CD4-positive, CD25-positive, alpha-beta regulatory T cell (primary cell): ENCODE measurements at places on chromosomes 2 and 18. TPM values are rescaled to one million over a fixed set of nuclear protein-coding genes. Genes with fewer than 3 reads are reported as not detected.

- DNase-seq, result no peak
Observed at GRCh38 chr2:12862541-12862940, 145.8 kb downstream of the TRIB2 start.

- DNase-seq, result no peak
Observed at GRCh38 chr2:12168354-12168753, 421.9 kb downstream of the LPIN1 start.

DNA sequence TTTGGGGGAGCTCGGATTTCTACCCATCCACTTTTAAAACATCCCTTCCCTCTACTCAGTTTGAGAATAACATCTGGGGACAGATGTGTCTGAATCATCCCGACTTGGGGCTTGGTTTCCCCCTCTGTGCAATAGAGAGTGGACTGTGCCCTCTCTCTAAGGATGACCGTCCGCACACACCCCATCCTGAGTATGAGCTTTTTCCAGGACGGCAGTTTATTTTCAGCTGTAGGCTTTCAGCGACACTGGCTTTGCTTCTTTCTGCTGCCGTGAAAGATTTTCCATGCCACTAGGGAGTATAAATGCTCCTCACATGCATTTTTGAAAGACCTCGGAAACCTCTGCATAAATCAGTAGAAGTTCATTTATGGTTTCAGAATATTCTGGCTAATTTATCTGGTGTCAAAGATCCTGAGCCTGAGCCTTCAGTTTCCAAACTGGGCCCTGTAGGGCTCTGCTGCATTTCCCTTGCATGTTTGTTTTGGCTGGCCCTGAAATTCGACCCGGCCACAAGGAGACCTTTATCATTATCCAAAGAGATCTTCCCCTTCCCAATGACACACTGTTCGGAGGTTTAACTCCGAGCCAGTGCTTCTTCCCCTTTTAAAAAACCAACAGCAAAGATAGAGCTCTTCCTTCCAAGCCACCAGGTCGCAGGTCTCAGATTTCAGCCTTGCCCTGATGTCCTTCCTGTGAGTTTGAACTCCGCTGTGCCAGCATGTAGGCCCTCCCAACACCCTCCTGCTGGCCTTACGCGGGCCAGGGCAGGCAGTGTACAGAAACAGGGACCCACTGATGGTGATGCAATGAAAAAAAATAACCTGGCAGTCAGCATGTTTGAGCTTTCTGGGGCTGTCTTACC lies 53.3 kb downstream of the FECH start:
- no peak for DNase-seq

DNA sequence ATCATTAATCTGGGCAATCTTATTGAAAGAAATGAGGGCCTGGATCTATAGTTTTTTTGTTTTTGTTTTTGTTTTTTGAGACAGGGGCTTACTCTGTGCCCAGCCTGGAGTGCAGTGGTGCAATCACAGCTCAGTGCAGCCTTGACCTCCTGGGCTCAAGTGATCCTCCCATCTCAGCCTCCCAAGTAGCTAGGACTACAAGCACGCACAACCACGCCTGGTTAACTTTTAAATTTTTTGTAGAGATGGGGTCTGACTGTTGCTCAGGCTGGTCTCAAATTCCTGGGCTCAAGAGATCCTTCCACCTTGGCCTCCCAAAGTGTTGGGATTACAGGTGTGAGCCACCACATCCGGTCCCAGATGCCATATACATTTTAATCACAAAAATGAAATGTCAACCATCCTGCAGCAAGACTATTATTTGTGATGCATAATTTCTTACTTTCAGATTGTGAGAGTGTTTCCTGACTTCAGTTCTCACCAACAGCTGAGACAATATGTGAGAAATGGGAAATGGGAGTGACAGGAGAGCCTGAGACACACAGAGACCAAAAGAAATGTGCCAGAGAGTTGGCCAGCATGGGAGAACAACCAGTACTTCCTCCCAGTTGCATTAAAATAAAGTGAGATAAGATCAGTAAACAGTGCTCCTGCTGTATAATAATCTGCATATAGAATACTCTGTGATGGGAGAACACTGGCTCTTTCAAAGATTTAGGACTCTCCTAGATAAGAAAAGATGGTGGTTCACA lies 87.6 kb downstream of the METTL8 start:
- no peak for DNase-seq

DNA sequence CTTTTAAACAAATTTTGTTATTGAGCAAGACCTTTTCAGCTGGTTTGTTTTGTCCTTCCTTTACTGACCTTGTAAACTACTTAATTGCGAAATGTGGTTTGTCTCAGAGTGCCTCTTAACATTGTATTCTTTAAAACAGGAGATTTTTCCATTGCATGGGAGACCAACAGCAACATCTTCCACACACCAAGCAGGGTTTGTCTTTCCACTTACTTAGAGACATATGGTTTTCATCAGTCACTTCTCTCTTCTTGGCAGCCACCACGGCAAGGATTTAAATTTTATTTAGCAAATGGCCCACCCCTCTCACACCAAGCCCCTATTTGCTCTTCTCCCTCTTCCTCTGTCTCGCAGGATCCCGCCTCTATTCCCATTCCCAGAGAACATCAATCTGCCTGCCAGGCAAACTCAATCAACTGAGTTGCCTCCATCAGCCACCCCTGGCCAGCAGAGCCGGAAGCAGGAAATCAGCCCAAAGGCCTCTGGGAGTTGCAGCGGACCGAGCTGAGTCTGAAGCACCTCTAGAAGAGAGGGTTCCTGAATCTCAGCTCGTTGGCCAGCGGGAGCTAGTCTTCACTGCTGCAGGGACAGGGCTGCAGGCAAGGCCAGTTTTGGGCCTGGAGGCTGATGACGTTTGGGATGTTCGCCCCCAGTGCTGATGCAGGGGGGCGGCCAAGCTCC lies 11.3 kb upstream of the CIB4 start:
- DNase-seq, result no peak

GRCh38 chr2:7363906-7364305 lies 446.7 kb downstream of the RNF144A start:
- DNase-seq, result no peak

- DNase-seq, result no peak
Observed at GRCh38 chr2:25551316-25551715, 122.1 kb downstream of the DTNB start.

DNA sequence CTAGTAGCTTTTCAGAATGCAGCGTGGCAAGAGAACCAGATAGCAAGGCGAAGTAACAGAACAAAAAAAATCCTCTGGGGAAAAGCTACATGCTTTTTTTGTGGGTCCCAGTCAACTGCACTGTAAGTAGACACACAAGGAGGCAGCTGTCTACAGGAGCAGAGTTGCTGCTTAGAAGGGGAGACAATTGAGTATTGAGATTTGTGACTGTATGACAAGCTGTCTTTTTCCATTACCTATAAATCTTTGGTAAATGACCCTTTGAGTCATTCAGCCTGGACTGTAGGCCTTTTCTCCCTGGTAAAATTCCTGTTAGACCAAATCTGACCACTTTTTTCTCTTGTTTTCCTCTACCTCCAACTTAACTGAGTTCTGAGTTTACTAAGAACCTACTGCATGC lies 144.1 kb upstream of the FOSL2 start:
- no peak for DNase-seq

DNA sequence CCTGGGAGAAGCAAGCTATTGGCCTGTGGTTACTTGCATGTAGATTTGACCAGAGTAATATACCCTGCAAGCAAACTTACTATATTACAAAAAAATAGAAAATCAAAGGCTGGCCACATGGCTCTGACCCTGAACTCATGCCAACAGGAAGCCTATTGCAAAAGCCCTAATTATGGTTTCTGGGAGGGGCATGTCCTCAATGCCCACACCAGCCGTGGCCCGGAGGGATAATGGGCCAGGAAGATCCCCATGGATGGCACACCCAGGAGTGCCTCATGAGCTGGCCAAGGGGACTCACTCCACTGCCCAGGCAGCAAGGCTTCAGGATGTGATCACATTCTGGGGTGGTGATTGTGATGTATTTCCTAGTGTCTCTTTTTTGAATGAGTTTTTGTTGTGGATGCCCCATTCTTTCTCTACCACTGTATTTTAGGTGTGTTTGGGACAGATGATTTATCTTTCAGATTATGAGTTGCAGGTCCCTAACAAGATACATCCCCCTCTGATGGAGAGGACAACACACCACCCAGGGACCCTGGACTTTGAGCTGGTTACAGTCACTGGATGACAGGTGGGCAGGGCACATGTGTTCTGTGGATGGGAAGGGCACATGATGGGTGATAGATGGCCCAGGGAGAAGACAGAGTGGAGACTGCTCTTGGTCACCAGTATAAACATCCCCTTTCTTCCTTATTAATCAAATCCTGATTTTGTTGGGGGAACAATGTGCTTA lies 18.7 kb upstream of the TFCP2L1 start:
- no peak for DNase-seq

GRCh38 chr2:191443446-191443845 lies 198.2 kb downstream of the MYO1B start:
- DNase-seq, result no peak

DNA sequence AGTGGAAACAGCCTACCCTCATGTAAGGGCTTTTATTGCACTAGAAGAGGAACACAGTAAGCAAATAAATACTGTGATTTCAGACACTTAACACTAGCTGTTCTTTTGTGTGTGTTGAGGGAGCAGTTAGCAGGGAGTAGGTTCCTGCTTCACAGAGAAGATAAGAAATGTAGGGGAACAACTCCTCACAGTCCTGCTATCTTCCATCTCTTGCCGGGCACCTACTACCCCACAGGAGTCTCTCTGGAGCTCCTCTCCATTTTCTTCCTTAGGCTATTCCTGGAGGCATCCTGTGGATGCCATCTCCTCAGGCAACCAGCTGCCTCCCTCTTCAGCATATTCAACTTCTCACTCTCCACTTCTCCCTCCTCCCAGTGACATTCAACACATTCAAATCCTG lies 145.0 kb downstream of the SRBD1 start:
- DNase-seq, result no peak

GRCh38 chr2:196365923-196366322 lies 194.5 kb upstream of the STK17B start:
- DNase-seq, result no peak

- no peak for DNase-seq
Observed at GRCh38 chr18:45589356-45590035, 25.8 kb upstream of the SLC14A2 start.

DNA sequence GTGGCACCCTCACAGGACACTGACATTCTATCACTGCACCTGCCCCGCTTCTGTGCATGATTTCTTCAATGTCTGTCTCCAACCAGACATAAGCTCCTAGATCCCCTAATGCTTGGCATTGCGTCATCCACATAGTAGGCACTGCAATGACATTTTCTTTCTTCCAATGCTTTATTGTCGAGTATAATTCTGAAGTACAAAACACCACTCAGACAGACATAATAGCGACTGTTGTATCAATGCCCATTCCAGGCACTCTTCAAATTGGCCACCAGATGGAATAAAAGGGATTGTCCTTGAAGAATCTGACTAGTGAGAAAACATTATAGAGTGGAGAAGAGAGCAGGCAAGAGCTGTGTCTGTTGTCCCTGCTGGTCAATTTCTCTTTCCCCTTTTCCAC lies 89.0 kb downstream of the LPIN1 start:
- no peak for DNase-seq

DNA sequence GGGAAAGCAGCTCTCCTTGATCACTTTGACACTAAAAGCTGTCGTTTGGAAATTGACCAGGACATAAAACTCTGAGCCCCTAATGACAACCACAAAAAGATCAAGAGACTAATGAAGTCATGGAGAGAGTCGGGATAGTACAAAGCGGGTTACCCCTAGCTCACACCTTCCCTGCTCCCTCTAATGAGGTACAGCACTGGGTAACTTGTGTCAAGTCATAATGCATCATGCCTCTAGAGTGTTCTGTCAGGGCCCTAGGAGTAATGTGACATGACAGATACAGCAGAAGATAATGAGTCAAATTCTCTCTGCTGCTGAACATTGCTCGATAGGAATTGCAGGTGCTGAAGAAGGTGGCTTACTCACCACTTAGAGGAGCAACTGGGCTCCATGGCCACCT lies 130.7 kb downstream of the AQP4 start:
- no peak for DNase-seq

DNA sequence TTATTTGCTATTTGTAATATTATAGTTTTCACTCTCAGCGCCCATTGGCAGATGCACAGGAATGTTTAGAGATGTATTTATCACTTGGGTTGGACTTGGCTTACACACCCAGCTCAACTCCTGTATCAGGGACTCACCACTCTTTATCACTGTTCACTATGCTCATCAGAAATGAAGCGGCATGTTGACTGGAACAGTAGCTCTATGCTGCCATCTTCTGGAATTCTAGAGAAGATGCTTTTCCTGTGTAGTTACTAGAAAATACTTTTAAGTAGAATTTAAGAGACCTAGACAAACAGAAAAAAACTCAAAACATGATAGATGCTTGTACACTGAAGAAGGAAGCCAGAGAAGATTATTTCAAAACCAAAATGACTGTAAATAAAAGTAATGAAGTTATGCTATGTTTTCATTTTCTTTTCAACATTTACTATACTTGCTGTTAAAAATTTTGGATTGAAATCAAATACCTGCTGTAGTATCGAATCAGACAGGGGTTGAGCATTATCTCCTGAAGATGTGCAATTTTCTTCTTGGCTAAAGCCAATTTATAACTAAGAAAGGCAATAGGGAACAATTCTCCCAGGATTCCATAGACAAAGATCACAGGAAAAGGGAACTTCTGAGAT lies 47.4 kb upstream of the NXPH2 start:
- DNase-seq, result peak; percentile 48

POTEE gene
- polyA plus RNA-seq, result 0.07 TPM

GDF7 gene
- polyA plus RNA-seq, result 0.13 TPM

CSRNP3 gene
- not detected for polyA plus RNA-seq

STPG4 gene
- not detected for polyA plus RNA-seq

SLC11A1 gene
- 0.47 TPM for polyA plus RNA-seq

MC2R gene
- polyA plus RNA-seq, result not detected

RAB27B gene
- not detected for polyA plus RNA-seq

ALPI gene
- not detected for polyA plus RNA-seq

FAM228A gene
- not detected for polyA plus RNA-seq

GPBAR1 gene
- not detected for polyA plus RNA-seq

CYBRD1 gene
- 0.09 TPM for polyA plus RNA-seq

SERPINB4 gene
- not detected for polyA plus RNA-seq
